ENCODE measurements at places on chromosomes 6 and 20.

- no peak for DNase-seq
Observed at GRCh38 chr6:163659803-163660202, 245.3 kb downstream of the QKI start.

DNA sequence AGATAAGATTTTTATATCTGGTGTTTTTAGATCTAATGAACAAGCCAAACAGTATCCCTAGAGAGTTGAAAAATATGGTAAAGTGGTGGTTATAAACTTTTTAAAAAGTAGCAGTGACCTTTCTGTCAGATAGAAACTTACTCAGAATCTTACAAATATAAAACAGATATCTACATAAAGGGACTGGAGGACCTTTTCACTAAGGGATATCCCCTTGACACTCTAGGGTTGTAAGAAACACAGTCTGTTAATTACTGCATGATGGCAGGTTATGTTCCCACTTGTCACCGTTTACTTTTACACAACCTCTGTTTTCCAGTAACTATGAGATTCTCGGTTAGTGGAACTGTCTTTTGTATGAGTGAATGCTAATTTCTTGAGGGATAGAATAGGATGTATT, 11.5 kb downstream of the CFAP206 start:
- no peak for DNase-seq

DNA sequence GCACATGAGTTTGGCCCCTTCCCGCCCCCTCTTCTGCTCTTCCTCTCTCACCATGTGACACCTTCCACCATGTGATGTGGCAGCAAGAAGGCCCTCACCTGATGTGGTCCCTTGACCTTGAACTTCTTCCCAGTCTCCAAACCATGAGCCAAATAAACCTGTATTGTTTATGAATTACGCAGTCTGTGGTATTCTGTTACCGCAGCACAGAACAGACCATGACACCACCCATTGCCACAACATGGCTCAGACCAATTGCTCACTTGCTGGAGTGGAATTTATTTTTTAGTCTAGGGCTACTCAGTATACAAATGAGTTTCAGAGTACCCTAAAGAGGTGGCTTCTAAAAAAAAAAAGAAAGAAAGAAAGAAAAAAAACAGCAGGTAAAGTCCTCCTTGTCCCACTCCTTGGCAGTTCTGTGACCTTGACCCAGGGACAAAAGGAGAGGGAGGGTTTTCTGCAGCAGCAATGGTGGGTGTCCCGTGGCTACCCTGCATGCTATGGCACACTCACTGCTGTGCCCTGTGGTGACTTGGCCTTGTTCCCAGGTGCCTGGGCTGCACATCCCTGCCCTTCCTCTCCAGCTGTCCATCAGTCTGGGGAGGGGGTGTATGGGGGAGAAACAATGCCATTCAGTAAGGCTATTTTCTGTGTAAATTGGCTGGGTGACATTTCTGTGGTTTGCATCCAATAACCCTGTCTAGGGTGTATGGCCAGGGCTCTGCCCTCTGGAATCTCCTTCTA, 5.4 kb upstream of the VSX1 start:
- peak; percentile 8 for DNase-seq

DNA sequence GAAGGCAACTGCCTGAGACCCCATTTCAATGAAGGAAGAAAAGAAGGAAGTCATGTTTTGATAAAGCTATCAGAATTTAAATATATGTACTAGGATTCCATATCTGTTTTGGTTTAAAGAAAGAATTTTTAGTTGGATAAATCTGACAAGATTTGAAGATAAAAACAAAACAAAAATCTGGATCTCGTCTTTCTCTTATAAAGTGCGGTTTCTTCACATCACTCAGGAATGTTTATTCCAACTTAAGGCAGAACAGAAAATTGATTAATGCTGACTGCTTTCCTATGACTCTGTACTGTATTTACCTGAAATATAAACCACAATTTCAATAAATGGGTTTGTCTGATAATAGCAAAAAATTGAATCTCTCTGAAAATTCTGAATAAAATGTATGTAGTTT, 439.7 kb downstream of the RFPL4B start:
- no peak for DNase-seq

DNA sequence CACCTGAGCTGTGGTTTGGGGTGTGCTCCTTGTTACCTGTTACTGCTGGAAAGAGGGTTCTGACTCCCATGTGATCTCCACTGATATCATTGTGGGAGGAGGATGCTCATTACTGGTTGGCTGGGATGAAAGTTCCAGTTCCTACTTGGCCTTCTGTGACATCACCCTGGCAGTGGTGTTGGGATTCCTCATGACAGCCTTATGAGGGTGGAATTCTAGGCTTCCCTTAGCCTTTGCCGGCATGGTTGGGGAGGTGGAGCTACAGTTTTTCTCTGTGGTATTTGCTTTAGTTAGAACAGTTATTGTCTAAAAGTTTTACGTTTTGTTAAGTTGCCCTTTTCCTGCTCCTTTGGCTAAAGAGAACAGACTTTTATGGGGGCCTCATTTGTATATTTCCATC, 112.1 kb downstream of the AFG1L start:
- DNase-seq = no peak

DNA sequence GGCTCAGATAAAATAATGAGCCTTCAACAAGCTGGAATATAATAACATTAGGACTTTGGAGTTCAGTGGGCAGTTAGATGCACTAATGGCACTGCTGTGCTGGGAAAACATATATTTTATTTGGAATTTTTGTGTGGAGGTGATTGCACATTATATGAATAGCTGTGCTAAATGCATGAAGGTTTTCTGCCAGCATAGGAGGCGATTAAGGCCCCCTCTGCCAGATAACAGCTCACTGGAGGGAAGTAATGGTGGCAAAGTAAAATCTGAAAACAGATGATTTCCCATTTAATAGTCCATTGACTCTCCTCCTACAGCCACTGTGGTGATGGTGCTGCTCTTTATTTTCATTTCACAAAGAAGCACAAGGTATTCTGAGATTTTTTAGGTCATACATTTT, 326.0 kb downstream of the GRIK2 start:
- DNase-seq = no peak

DNA sequence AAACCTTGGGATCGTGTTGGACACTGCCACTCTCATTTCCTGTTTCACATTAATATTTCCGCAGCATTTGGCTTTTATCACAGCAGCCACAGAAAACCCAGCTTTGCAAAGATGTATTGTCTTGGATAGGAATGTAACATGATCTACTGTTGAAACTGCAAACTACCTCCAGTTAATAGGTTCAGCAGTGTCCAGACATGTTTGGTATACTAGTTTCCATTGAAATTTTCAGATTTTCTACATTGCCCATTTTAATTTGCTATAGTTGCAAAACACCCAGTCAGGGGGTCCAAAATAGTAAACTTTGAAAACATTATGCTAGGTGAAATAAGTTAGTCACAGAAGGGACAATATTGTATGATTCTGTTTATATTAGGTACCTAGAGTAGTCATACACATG, 3.3 kb downstream of the ANKRD6 start:
- no peak for DNase-seq

GRCh38 chr20:46646122-46646521, 5.1 kb downstream of the SLC13A3 start:
- DNase-seq = no peak

- DNase-seq = peak; percentile 75
Observed at GRCh38 chr6:14210663-14211561, 93.3 kb downstream of the CD83 start.

- peak; percentile 64 for DNase-seq
Observed at GRCh38 chr20:6767536-6768227, at the start of gene BMP2. Gene BMP2 (plus strand): TSS chr20:6767686. CDS start chr20:6770127, 2,441 bp downstream.

DNA sequence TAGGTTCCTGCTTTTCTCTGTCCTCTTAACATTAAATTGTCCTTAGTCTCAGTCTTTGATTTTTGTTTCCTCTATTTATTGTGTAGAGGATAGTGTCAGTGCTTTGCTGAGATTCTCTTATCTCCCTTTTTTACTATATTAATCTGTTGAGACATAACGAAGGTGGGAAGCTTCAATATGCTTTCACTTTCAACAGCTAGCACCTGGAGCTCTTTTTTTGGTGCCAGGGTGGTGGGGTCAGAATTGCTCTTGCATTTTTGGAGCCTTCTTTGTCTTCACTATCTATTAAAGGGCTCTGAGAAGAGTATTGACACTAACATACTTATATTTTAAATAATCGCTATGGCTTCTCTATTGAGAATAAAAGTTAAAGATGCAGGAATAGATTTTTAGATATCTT, 97.1 kb upstream of the EPHA7 start:
- no peak for DNase-seq

DNA sequence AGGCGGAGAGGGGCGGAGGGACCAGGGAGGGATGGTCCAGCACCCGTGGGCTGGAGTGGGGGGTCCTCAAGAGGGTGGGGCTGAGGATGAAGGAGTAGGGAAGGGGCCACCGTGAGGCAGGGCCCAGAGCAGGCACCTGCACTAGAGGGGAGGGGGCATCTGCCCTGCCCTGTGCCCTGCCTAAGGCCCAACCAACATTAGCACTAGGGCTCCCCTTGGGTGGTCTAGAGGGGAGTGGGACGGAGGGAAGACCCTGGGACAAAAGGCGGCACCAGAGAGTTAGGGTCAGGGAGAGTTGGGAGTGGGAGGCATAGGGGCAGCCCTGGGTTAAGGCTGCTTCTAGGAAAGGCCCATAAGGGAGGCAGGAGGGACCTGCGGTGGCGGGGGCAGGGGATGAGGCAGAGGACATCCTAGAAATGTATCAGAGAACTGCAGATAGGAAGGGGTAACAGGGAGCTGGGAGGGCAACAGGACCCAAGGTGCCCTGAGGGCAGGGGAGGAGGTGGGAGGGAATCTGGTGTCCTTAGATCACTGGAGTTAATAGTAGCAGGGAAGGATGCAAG, 24.5 kb downstream of the HLA-F start:
- no peak for DNase-seq

- DNase-seq = no peak
Observed at GRCh38 chr6:156857573-156857972, 80.4 kb downstream of the ARID1B start.

DNA sequence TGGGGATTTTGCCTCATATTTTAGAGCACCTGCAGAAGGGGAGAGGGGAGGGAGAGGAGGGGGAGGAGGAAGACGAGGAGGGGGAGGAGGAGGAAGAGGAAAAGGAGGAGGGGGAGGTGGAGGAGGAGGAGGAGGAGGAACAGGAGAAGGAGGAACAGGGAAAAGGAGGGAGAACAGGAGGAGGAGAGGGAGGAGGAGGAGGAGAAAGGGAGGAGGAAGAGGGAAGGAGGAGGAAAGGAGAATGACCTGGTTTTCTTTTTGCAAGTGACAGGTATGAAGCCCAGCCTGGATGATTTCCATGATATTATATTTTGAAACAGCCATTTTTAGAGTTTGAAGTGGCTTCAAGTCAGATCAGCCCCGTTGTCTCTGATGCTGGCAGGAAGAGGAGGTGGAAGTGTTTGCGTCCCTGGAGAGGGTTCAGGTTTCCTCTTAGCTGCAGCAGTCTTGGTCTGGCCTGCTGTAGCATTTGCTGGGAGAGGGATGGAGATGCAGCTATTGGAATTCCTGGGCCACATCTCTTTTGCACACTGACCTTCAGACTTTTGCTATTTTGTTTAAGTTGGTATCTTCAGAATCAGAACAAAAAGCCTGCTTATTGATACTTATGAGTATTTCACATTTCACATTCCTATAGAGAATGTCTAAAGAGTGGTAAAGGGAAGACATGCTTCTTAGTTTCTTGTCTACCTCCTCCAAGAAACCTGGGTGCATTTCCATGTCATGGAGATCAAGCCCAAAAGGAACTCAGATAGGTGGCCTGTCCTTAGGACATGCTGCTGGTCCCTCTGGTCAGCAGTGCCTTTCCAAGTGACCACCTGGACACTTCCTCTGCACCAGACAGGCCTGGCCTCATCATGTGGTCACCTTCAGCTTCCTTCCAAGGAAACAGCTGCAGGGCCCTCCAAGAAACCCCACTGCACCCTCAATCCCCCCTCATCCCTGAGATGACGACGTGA, 54.3 kb upstream of the IYD start:
- DNase-seq = peak; percentile 18

DNA sequence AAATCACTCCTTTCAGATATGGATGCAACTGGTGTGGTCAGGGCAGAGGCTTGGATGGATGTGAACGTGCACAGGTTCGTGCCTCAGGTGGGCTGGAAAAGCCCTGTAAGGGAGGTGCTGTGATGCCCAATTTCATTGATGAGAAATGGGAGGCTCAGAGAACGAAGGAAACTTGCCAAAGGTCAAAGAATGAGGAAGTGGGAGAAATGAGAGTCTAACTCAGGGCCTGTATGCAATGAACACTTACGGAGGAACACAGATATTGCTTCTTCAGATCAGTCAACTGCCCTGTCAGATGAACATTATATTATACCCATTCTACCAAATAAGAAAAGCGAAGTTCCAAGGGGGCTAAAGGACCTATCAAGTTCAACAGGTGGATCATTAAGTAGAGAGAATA, 134.7 kb downstream of the RCAN2 start:
- DNase-seq = no peak

GRCh38 chr6:122839906-122840305, 50.8 kb downstream of the SMPDL3A start:
- DNase-seq = no peak

- DNase-seq = no peak
Observed at GRCh38 chr6:88785478-88785877, 177.9 kb downstream of the RNGTT start.

DNA sequence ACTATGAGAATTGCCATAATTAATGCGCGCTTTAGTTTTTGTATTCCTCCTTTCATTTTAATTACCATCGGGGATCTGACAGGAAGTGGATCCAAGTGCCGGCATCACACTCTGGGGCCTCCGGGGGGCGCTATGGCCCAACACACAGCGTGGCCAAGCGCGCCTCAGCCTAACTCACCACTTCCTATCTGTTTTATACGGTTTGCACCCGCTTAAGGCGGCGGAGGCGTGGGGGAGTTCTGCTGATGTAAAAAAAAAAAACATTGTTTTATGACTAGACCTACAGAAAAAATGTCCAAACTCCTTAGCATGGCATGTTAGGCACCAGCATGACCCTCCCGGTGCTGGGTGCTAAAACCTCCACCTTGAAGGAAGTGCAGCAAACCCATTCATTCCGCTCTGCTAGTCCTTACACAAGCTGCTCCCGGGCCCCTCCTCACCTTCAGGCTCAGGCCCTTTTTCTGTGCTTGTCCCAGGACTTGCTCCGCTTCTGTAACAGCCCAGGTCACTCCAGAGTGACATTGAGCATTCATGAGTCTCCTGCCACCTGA, 4.5 kb upstream of the EBF4 start:
- DNase-seq = peak; percentile 49

- no peak for DNase-seq
Observed at GRCh38 chr20:41927189-41927588, 309.0 kb upstream of the CHD6 start.

DNA sequence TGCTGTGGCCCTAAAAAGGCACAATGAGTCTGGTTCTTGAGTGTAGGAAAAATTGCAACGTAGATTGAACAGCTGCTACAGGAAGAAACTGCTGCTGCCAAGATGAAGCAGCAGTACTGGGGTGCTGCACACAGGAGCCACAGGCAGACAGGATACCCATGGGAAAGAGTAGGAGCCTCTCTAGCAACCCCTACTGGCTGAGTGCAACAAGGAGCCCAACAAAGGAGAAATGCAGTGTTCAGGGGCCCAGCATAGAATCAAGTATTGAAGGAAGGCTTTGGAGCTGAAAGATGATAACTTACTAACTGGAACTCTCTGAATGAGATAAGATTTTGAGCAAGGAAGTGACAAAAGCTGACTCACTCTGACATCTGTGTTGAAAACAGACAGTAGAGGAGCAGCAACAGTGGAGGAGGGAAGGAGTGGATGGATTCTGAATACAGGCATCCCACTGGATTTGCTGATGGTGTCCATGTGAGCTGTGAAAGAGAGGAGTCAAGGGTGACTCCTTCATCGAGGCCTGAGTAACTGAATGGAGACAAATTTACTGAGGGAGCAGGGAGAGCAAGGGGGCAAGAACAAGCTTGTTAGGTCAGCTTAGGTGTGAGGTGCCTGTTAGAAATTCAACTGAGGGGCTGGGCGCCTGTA, 534.7 kb upstream of the JARID2 start:
- DNase-seq = no peak

Measured in NCI-H1092 treated with DMSO at 0.1 percent for 48 hours (cell line).